SK-N-SH (cell line): ENCODE measurements at places on chromosomes 1 and 21. TPM values are rescaled to one million over a fixed set of nuclear protein-coding genes. Genes with fewer than 3 reads are reported as not detected.

Gene S100A3
- polyA plus RNA-seq: 11.8 and 13.1 TPM in 2 replicates

Gene HMGB4
- polyA plus RNA-seq: not detected in 2 replicates

Gene STUM
- polyA plus RNA-seq: not detected in 2 replicates

Gene FMOD
- not detected in 2 replicates for polyA plus RNA-seq
